Neuronal stem cell (in vitro differentiated cells): ENCODE measurements at places on chromosomes 5 and 9.

DNA sequence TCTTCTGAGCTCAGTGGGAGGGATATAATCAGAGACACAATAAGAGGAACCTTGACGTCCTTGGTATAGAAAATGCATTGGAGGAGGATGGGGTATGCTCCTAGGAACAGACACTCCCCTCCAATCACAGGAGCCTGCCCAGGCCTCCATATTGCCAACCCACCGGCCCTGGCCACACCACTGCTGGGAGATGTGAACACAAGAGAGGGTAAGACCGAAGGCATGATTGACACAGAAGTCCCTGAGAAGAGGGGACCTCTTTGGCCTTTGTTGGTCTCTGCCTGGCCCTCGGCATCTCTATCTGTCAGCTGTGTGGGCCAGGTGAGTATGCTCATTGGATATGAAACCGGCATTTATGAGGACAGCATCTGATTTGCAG is 62.0 kb downstream of the CRB2 start:
- no peak for DNase-seq

- no peak for DNase-seq
Observed at GRCh38 chr9:4077499-4078102, 222.3 kb downstream of the GLIS3 start.

DNA sequence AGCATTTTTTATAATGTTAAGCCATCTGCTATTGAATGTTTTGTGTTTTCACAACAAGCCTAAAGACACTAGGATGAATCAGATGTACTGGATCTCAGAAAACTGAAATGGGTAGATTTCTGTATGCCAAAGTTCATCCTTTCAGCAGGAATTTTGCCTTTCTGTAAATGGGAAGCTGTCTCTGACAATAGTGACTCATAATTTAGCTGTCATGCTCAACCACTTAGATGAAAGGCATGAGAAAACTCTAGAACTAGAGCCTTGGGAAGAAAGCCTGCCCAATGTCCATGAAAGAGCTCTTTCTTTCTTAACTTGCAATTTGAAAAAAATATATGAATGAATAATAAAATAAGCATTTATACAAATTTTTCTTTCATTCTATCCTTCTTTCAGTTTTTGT is 616.0 kb upstream of the EDIL3 start:
- DNase-seq = no peak

DNA sequence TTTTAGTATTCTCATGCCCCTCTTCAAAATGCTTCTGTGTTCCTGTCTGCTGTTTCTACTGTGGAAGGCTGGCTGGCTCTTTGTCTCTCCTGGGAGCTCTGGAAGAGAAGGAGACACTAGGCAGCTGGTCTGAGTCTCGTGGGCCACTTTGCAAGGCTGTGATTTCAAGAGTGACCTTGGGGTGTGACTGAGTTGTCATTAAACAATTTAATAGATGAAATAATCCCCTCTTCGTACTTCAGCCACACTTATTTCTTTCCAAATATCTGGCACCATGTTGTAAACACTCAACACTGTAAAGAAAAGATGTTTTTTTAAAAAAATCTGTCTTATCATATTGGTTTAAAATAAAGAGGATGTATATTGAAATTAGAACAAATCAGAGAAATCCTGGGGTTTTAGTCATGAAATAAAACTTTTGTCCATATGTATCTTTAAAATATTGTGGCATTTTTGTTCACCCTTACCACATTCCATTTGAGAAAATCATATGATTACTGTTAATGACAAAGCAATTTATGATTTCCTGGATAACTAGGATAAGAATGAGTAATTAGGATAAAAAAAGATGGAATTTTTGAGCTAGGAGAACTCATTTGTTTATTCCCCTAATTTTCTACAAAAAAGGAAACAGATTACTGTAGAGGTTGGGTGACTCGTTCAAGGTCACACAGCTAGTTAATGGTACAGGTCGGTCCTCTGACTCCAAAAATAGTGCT is 200.8 kb downstream of the MAT2B start:
- DNase-seq = no peak

- no peak for DNase-seq
Observed at GRCh38 chr5:109335114-109335513, 74.7 kb downstream of the PJA2 start.

- no peak for DNase-seq
Observed at GRCh38 chr5:144944936-144945335, 774.3 kb downstream of the KCTD16 start.

DNA sequence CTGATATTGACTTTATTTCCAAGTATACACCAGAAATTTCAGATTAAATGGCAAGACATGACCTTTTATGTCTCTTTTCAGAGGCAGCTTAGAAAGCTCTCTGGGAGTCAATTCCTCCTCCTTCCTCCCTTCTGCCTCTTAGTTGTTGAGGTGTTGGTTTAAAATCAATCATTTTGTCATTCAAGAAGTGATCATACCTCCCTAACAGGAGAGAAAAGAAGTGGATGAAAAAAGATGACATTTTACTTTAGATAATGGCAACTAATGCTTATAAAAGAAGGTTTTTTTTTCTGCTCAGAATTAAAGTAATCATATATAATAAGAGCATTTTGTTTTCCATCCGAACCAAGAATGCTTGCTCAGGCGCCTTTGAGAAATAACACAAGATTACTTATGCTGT is 448.7 kb downstream of the CTNND2 start:
- no peak for DNase-seq

- no peak for DNase-seq
Observed at GRCh38 chr9:72276429-72276828, 88.6 kb downstream of the ZFAND5 start.

GRCh38 chr5:38680094-38680825 is 123.8 kb upstream of the LIFR start:
- no peak for DNase-seq

DNA sequence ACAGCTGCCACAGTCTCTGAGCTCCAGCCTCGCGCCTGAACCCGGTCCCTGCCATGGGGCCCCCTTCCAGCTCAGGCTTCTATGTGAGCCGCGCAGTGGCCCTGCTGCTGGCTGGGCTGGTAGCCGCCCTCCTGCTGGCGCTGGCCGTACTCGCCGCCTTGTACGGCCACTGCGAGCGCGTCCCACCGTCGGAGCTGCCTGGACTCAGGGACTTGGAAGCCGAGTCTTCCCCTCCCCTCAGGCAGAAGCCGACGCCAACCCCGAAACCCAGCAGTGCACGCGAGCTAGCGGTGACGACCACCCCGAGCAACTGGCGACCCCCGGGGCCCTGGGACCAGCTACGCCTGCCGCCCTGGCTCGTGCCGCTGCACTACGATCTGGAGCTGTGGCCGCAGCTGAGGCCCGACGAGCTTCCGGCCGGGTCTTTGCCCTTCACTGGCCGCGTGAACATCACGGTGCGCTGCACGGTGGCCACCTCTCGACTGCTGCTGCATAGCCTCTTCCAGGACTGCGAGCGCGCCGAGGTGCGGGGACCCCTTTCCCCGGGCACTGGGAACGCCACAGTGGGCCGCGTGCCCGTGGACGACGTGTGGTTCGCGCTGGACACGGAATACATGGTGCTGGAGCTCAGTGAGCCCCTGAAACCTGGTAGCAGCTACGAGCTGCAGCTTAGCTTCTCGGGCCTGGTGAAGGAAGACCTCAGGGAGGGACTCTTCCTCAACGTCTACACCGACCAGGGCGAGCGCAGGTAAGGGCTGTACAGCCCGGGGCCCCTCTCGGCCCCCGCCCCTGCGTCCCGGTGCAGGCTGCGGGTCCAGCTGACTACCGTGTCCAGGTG is 509 bp downstream of the LVRN start:
- DNase-seq = no peak

- DNase-seq = no peak
Observed at GRCh38 chr5:97728920-97729319, 545.9 kb upstream of the RIOK2 start.

DNA sequence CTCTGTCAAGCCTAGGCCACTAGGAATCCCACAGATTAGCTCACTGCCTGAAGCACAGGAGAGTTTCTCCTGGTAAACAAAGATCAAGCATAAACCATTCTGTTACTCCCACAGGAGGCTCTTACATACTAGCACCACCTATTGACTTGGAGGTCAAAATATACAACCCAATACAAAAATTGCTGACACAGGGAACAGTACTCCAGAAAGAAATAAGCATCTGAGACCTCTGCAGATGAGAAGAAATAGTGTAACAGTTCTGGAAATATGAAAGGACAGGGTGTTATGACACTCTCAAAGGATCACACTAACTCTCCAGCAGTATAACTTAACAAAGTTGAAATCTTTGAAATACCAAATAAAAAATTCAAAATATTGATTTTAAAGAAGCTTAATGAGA is 269.6 kb upstream of the ARRDC3 start:
- DNase-seq = no peak

DNA sequence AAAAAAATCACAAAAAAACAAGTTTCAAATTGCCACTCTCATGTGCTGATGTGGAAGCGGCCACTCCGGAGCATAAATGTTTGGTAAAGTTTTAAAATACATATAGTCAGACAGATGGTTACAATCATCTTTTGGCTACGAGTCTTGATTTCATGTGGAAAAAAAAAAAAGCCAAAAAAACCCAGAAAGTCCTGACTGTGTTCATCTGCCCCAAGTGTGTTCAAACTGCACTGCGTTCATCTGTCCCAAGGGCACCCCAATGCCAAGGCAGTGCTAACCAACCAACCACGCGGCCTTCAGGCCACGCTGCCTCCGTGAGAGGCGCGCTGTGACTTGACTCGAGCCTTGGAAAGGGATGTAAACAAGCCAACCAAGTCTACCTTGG is 127.1 kb downstream of the MYO10 start:
- no peak for DNase-seq

DNA sequence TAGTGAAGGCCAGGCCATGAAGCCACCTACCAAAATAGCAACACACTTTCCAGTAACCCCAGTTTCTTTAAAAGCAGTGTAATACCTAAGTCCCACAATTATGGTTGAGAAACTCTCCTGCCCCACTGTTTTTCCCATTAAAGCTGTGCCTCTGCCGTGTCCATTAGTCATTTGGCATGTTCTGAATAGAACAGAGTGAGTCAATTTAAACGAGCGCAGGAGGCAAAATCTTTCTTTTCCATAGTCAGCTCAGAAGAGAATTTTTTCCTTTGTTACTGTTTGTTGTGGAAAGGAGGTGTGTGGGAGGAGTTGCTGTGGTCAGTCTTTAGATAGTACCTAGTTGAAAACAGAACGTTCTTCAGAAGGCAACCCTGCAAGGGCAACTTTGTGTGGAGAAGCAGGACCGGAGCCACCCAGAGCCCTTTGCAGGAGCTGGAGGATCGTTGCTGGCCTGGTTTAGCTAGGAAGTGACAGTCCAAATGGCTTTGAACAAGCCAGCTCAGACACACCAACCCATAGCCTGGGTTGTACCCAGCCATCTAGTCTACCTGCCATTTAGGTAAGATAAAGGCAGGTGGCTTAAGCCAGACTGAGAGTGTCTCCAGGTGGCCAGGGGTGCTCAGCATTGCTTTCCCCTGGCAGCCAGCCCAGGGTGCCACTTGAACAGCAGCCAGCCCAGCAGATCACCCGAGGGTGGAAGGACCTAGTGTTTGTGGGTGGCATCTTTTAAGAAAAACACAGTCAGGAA is 30.4 kb downstream of the GADD45G start:
- no peak for DNase-seq

DNA sequence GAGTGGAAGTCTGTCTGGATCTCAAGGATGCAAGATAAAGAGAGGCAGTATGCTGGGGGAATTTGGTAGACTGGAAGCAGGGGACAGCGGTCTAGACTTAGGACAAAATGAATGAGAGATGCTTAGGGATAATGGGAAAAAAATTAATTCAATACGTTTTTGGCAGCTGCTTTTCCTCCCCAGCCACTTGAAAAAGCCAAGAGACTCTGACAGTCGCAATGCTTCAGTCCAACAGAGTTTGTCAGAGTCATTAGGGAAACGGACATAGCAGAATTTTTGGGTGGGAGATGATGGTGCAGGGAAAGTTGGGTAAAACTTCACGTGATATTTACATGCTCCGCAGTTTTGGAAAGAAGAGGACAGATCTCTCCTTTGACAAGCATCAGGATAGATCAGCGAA is 129.7 kb downstream of the GOLPH3 start:
- DNase-seq = no peak

- no peak for DNase-seq
Observed at GRCh38 chr5:147586832-147587231, 77.0 kb upstream of the DPYSL3 start.

GRCh38 chr9:137580209-137580953 is 1.7 kb upstream of the DPH7 start:
- no peak for DNase-seq

GRCh38 chr9:95545831-95546567 is 29.2 kb upstream of the PTCH1 start:
- no peak for DNase-seq

- DNase-seq = no peak
Observed at GRCh38 chr9:137494550-137495351, 35.6 kb upstream of the NSMF start.

DNA sequence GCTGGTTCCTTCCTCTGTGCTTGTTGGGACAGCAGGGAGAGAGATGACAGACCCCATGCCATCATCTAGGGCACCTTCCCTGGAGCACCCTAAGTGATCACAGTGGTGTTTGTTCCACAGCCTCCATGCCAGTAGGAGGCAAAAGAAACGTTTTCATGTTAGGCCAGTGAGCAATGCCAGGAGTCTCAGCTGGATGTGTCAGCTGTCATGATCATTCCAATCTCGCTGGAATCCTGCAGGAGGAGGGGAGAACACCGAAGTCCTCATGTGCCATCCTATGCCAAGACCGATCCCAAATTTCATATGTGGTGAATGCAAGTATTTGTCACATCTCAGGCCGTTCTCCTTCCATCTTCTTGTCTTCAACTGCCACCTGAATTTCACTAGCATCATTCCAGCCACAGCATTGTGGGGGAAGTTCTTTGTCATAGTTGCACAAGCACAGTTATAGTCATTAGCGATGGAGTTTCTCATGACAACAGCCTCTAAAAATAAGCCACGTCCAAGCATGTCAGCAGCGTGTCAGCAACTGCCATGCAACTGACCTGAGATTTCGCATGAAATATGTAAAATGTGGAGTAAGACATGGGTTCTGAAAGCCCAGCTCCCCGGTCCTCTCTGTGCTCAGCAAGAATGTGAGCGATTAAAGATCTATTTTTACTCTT is 97.2 kb upstream of the DNAH5 start:
- no peak for DNase-seq

GRCh38 chr9:107158321-107158720 is 124.8 kb upstream of the RAD23B start:
- peak; percentile 23 for DNase-seq

DNA sequence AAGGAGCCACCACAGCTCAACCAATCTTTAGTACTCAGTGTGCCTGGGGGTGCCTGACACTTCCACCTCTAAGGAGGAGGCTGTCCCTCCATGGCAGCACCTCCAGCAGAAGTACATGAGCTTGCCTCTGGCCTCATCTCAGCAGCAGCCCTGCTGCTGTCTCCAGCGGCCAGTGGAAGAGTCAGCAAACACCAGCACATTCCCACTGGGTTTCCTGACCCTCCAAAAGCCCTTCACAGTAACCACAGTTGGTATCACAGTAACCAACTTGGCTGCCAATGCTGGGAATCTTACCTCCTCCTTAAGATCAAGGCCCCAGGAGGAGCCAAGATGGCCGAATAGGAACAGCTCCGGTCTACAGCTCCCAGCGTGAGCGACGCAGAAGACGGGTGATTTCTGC is 29.4 kb downstream of the FSTL4 start:
- DNase-seq = no peak
